CD4-positive, alpha-beta T cell treated with Interleukin-4 for 1 hour (primary cell): ENCODE measurements at places on chromosomes 16 and 17.

DNA sequence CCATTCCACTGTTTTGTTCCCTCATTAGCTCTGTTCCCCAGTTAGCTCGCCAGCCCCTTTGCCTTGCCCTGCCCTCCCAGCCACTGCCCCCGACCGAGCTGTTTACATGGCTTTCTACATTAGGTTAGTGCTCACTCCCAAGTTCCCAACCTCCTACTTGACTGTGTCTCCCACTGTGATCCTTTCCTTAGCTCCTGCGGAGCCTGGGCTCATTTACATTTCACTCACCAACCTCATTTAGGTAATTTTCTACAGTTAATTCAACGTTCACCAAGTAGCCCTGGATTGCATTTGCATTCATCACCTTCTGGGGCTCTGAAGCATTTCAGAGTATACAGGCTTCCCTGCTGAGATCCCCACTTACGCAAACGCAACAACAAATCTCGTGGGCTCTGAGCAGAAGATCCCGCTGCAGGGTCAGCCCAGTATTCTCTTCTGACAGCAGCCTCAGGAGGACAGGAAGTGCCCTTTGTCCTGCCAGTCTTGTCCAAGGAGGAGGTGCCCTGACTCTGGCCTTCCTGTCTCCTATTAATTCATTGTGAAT is 325.8 kb upstream of the CCL2 start:
- DNase-seq, result no peak

GRCh38 chr17:43634591-43635125 is 27.1 kb downstream of the MEOX1 start:
- no peak for DNase-seq

- no peak for DNase-seq
Measured at GRCh38 chr16:54110016-54110981, 176.3 kb downstream of the IRX3 start.

- DNase-seq, result no peak
Measured at GRCh38 chr17:18993905-18994526, 10.5 kb downstream of the FAM83G start.

GRCh38 chr16:82633964-82634600 is 7.3 kb downstream of the CDH13 start:
- no peak for DNase-seq
